ENCODE measurements at places on chromosomes 3 and 15.

DNA sequence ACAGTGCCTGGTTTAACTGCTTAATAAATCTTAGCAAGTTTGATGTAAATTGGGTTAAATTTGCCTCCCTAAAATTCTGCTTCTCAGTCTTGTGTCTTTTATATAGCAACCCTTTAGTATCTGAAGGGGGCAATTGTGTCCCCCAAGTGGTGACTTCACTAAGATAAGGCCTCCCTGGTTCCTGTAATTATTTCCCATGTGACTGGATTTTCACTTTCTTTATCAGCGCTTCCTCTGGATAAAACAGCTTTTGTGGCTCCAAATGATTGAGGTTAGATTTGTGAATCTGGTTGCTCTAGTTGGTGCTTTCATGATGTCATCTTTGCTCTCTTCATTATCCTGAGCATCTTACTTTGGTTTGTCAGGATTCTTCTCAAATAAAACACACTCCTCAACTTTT, 334.3 kb upstream of the CTDSPL start:
- DNase-seq: no peak
- no peak overlapping the region for H3K4me3 ChIP-seq
- H3K4me1 ChIP-seq: no peaks in the 10 kb centered on the region
- H3K27ac ChIP-seq: no peak overlapping the region
- H3K36me3 ChIP-seq: no peaks in the 10 kb centered on the region

DNA sequence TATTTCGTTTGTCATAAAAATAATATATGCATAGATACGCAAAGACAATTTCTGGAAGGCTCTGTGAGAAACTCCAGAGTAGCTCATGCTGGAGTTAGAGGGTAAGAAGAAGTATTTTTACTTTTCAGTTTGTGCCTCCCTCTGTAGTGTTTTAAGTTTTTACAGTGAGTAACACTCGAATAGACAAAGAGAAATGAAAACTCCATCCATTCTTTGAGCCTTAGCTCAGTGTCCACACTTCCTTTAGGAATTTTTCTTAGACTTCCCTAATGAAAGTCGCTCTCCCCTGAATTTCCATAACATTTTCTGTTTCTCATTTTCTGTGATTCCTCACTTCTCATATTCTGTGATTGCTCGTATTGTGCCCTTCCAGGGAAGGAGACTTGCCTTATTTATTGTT, 2.1 kb downstream of the BLOC1S6 start:
- H3K27ac ChIP-seq: no peak overlapping the region
- H3K36me3 ChIP-seq: no peaks in the 10 kb centered on the region
- no peaks in the 10 kb centered on the region for H3K27me3 ChIP-seq

GRCh38 chr3:126008219-126008618, 39.2 kb downstream of the ROPN1B start:
- H3K36me3 ChIP-seq: no peaks in the 10 kb centered on the region
- no peak overlapping the region for H3K27ac ChIP-seq
- H3K27me3 ChIP-seq: no peaks in the 10 kb centered on the region
- DNase-seq: no peak

DNA sequence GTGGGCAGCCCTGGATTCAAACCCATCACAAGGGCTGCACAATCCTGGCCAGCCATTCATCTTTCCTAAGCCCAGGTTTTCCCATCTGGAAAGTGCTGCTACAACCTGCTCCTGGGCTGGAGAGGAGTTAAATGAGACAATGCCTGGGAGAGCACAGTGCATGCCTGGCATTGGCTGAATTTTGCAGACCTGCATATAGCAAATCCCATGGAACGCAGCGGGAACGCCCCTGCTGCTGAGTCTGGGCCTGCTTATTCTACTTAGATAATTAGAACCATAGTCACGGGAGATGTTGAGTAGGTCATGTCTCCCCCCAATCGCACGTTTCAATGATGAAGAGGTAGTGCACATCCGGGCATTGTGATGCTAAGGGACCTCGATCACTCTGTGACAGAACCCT, 46.6 kb downstream of the ABTB1 start:
- no peak overlapping the region for H3K27ac ChIP-seq
- no peaks in the 10 kb centered on the region for H3K36me3 ChIP-seq
- H3K27me3 ChIP-seq: no peaks in the 10 kb centered on the region
- no peak for DNase-seq
- H3K4me3 ChIP-seq: no peak overlapping the region

GRCh38 chr3:67531181-67532101, 123.0 kb downstream of the SUCLG2 start:
- H3K27ac ChIP-seq: no peak overlapping the region
- DNase-seq: no peak
- H3K27me3 ChIP-seq: no peaks in the 10 kb centered on the region
- H3K4me1 ChIP-seq: peaks cover 4% of the 10 kb centered on the region
- peaks cover 4% of the 10 kb centered on the region for H3K36me3 ChIP-seq
- no peak overlapping the region for H3K4me3 ChIP-seq

- H3K36me3 ChIP-seq: no peaks in the 10 kb centered on the region
- no peak overlapping the region for H3K27ac ChIP-seq
- DNase-seq: no peak
- no peaks in the 10 kb centered on the region for H3K4me1 ChIP-seq
- H3K4me3 ChIP-seq: no peak overlapping the region
Measured at GRCh38 chr15:58087871-58088270, 22.4 kb upstream of the ALDH1A2 start.

Measured in cardiac muscle cell (in vitro differentiated cells and primary cell).